Fibroblast of skin of back (primary cell): ENCODE measurements at places on chromosomes 6 and 20.

DNA sequence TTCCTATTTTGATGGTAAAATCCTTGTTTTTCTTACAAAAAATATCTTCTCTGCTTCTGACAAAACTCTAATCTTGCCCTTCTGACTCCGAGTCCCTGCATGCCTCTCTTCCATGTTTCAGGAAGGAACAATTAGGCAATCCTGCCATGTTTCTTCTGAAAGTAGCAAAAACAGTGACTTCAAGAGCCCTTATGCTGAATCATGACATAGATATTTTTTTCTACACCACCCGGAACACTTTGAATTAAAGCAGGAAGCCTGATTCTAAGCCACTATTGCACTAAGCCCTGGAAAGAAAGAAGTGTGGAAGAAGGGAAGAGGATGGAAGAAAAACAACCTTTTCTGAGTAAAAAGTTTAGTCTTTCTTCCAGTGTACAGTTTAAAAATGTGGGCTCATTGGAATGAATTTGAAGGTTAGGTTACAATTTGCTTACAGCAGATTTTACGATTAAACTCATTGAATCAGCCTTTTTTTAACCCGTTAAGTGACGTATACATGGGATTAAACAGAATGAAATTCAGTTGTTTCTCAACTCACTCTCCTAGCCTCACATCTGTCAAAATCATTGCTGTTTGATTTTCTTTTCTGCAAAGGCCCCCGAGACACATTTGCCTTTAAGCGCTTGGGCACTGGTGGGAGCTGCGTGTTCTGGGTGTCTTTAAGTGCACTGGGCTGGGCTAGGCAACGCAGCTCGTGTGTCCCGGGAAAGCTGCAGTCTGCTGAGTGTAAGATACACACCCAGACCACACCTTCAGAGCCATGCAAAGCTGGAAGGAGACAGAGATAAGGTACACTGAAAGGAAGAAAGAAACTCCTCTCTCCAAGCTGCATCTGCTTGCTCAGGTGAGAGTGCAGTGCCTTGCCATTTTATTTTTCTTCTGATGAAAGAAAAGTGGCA, 159.4 kb upstream of the CITED2 start:
- DNase-seq: peak; percentile 90

GRCh38 chr6:144655376-144655775, 370.2 kb downstream of the UTRN start:
- no peak for DNase-seq

GRCh38 chr6:89037141-89037900, 43.2 kb upstream of the PNRC1 start:
- no peak for DNase-seq

DNA sequence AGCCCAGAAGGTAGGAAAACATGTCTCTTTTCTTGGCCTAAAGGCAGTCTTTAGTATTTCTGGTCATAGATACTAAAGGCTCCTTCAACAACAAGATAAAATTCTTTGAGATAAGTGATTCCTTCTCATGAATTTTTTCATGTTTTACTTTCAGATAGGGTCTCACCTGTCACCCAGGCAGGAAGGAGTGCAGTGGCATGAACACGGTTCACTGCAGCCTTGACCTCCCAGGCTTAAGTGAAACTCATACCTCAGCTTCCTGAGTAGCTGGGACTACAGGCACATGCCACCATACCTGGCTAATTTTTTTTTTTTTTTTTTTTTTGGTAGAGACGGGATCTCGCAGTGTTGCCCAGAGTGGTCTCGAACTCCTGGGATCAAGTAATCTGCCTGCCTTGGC, 9.1 kb downstream of the PNLDC1 start:
- no peak for DNase-seq

- DNase-seq: no peak
Measured at GRCh38 chr6:53750052-53750650, 44.7 kb upstream of the LRRC1 start.

- DNase-seq: peak; percentile 53
Measured at GRCh38 chr6:56764081-56764566, 121.4 kb upstream of the DST start.

- peak; percentile 63 for DNase-seq
Measured at GRCh38 chr6:21596949-21597682, 3.6 kb downstream of the SOX4 start.

- peak; percentile 40 for DNase-seq
Measured at GRCh38 chr6:167898673-167899311, 72.1 kb downstream of the AFDN start.

DNA sequence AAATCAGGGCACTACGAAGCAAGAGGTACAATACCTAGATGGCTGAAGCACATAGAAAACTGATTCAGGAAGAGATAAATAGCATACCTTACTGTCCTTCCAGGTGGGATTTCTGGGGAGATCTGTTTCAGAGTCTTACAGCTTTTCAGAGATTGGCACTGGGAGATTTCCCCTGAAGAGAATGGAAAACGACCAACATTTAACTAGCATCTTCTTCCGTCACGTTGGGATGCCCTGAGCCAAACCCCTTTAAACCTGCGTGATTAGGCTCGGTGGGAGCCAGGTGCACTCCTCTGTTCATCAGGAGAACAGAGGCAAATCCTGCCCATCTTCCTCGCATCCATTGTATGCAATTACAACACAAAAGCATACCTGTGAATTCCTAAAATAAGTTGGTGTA, 614.5 kb downstream of the HDGFL1 start:
- DNase-seq: no peak

GRCh38 chr6:167858086-167858591, 31.4 kb downstream of the AFDN start:
- peak; percentile 15 for DNase-seq

DNA sequence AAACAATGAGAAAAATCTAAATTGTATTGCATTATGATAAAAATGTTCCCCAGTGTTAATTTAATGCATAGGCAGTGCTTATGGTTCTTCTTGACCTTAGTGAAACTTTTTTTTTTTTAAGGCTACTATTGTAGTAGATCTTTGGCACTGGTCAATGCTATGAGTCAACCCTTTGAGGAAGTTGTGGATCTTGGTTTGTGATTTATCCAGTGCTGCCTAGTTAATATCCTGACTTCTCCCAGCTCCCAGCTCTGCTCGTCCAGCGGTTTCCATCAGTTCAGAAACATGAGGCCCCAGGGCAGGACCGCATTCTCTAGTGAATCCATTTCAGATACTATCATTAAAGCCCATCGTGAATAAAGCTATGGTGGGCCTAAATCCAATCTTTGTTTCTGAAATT, 364.5 kb upstream of the JARID2 start:
- DNase-seq: peak; percentile 59

DNA sequence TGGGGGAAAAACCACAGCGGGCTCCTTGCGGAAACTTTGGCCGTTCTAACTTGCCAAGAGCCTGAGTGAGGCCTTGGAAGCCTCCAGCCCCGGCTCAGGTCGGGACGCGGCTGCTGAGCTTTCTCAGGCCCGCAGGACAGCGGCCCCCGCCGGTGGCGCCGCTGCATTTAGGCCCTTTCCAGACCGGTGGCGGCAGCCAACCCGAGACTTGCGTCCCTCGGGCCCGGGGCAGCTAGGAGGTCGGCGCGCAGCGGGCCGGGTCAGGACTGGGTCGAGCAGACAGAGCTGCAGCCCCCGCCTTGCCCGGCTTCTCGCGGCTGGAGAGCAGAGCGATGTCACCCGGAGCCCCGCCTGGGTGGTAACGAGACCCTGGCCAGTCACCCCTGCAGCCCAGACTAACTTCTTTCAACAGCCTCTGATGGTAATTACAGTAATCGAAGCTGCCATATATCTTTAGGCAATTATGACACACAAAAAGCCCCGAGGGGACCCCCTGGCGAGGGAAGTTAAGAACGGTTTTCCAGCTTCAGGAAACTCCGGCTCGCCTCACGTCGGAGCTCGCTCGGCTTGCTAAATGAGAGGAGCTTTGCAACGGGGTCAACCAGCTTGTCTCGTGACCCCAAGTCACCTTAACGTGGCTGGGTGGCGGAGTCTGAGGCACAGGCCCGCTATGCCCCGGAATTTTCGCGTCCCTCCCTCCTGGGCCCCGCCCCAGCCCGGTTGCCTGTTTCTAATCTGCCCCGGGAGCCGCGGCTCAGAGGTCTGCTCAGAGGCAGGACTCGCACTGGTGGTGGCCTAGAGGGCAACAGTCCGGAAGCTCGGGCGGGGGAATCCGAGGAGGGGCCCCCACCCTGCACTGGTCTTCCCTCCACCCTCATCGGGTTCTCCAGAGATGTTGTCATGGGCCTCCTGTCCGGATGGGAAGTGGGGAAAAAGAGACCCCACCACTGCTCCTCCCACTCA, 3.0 kb downstream of the NR2E1 start:
- peak; percentile 17 for DNase-seq

GRCh38 chr6:134324766-134325165, 6.9 kb upstream of the SGK1 start:
- no peak for DNase-seq

GRCh38 chr6:149474108-149474935, 10.5 kb downstream of the ZC3H12D start:
- DNase-seq: no peak

DNA sequence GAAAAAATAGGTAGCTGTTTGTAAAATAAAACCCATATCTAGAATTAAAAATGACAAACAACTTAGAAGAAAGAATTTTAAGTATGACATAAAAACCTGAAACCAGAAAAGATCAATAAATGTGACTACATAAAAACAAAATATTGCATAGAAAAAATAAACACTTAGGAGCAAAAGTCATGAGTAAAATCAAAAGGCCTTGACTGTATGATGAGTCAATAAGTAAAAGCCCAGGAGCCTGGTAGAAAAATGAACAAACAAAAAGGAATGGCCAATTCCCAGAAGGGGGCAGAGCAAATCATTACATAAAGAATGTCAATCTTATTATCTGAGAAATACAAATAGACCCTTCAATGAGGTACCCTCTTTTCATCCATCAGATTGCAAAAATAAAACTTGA, 20.7 kb upstream of the ENPP1 start:
- DNase-seq: peak; percentile 41

- peak; percentile 78 for DNase-seq
Measured at GRCh38 chr6:125784365-125784764, 6.4 kb upstream of the NCOA7 start.

- DNase-seq: peak; percentile 96
Measured at GRCh38 chr6:116371120-116371917, 572 bp downstream of the DSE start.

GRCh38 chr6:11822346-11822745, 43.7 kb upstream of the ADTRP start:
- DNase-seq: no peak

DNA sequence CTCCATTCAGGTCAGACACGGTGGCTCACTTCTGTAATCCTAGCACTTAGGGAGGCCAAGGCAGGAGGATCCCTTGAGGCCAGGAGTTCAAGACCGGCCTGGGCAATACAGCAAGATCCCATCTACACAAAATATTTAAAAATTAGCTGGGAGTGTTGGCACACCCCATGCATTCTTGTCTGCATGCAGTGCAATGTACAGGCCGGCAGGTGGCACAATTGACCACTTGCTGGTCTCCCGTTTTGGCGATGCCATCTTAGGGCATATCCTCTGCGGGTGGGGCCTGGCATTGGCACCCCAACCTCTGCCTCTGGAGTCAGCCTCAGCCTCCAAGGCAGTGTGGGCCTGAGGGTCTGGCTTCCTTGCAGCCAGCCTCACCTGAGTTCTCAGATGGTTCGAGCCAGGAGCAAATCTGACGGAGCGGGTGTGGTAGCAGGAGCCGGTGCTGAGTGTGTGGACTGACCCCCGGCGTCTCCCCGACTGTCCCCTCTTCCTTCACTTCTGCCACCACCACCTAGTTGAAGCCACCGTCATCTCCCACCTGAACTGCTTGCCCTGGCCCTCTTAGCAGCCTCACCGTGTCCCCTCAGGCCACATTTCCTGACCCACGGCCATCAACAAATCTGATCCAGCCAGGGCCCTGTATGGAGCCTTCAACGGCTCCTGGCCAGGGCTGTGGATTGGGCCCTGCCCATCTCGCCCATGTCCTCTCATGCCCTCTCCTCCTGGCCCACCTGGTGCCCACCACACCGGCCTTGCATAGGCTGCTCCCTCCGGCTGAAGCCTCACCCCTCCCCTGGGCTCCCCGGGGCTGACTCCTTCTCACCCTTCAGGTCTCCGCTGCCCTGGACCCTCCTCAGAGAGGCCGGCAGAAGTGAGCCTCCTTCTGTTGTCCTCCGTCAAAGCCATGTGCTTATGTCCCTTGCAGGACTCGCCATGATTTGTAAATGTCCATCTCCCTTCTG, 44.0 kb downstream of the EFCAB8 start:
- peak; percentile 46 for DNase-seq

DNA sequence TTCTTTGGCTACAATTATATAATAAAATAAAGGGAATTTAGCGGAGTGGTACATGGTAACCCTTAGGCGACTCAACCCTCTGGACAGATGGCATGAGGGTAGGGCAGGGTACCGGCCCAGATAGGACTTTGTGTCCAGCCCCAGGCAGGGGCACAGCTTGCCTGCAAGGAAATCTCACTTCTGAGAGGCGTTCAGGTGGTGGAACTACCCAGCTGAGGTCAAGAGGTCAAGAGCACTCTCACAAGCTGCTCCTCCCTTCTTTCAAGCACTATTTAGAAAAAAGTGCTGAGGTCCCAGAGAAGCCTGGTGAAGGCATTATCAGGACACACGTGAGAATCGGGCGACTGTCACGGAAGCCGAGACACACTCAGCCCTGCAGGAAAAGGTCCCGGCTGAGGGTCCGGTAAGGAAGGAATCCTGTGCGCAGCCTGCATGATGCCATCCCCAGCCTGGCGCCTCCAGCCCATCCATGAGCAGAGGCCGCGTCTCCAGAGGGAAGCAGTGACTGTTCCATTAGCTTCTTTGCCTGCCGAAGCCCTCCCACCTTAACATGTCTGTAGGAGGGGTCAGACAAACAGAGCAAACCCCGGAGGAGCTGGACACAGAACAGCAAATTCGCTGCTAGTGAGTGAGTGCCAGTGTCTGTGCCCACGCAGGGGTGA, 54.8 kb downstream of the WDR27 start:
- DNase-seq: no peak

DNA sequence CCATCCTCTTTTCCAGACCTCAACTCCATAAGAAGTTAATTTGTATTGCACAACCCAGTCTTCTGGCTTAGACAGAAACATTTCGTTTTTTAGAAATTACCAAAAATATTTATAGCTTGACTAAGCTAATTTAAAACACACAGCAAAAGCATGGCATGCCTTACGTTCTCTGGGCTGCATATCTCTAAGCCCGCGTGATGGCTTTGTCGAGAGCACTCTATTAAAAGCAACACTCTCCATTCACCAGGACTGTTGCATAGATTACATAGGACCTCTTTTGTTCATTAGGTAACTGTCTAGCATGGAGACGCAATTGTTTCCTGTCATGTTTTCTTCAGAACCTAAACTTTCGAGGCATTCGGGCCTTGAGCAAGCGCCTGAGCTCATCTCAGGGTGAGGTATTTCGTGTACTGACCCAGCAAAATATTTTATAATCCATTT, 104.5 kb downstream of the IBTK start:
- peak; percentile 90 for DNase-seq

DNA sequence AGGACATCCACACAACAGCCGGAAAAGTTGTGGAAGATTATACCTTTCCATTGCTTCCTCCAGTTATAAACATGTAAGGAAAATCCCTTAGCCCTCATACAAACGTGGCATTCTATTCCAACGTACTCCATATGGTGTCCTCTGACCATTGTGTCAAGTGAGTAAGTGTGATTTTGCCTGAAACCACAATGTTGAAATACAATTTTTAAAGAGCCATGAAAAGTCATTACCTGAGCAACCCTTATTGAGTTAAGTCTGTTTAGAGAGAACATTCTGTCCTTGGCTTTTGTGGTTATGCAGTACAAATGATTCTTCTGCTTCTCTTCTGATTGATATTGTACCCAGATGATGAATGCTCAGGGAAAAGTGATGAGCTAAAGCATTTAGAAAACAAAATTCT, 530.1 kb downstream of the HAO1 start:
- no peak for DNase-seq

GRCh38 chr6:7264041-7264440, 49.0 kb downstream of the SSR1 start:
- DNase-seq: no peak
